ENCODE measurements at places on chromosomes 2 and 18.

GRCh38 chr18:56322406-56322805 lies 316.0 kb downstream of the TXNL1 start:
- ATAC-seq: peak; percentile 97

- ATAC-seq: peak; percentile 98
These were observed 158.0 kb downstream of the NEDD4L start for GRCh38 chr18:58201733-58202730.

GRCh38 chr2:165793779-165794535 lies at the start of gene GALNT3:
GALNT3 (minus strand) TSS chr2:165794247; CDS start chr2:165770700, 23,547 bp downstream.
- ATAC-seq: peak; percentile 74

GRCh38 chr2:85935170-85935745 lies 46.5 kb upstream of the ST3GAL5 start:
- ATAC-seq: no peak

GRCh38 chr2:69055688-69056470 lies 42.9 kb downstream of the ANTXR1 start:
- no peak for ATAC-seq

DNA sequence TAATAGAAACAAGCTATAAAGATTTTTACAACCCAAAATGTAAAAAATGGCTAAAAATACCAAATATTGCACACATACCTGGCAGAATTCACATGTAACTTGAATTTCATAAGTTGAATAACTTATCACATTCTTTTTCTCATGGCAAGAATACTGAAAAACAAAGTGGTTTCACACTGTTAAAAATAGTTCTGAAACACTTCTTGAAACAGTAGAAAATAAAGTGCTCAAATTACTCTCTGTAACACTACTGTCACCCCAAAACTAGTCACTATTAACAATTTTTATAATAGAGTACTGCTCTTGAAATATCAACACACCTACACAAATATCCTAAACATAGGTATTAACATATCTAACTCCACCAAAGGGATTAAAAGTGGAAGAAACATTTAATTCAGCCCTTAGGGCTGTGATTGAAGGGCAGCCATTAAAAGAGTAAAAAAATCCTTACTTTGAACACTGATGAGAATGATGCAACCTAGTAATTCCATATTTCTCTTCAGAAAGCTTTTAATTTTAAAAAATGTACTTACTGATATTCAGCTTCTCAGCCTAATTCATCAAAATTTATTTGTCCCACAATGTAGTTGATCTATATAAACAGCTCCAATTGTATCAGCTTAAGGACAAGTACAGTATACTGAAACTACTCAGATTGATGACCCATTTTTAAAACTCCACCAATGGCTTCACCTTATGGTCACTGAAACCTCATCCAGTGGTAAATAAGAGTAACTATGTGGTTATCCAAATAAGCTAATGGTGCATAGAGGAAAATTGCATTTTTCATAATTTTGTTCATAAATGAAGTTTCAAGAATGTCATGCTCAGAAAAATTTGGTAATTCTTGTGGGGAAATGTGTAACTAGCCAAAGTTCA lies 31.4 kb downstream of the ATF2 start:
- no peak for ATAC-seq

GRCh38 chr2:48471048-48471474 lies 58.9 kb upstream of the STON1 start:
- peak; percentile 99 for ATAC-seq

DNA sequence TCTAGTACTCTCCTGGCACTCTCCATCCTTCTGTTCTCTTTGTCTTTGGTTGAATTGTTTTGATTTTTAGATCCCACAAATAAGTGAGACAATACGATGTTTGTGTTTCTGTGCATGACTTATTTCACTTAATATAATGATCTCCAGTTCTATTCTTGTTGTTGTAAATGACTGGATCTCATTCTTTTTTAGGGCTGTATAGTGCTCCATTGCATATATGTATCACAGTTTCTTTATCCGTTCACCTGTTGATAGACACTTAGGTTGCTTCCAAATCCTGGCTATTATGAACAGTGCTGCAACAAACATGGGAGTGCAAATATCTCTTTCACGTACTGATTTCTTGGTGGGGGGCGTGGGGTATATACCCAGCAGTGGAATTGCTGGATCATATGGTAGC lies 245.0 kb downstream of the ADCYAP1 start:
- ATAC-seq: no peak

- ATAC-seq: no peak
These were observed 181.9 kb downstream of the RTP5 start for GRCh38 chr2:242051463-242051862.

GRCh38 chr2:179927041-179927440 lies 65.6 kb upstream of the ZNF385B start:
- ATAC-seq: no peak

DNA sequence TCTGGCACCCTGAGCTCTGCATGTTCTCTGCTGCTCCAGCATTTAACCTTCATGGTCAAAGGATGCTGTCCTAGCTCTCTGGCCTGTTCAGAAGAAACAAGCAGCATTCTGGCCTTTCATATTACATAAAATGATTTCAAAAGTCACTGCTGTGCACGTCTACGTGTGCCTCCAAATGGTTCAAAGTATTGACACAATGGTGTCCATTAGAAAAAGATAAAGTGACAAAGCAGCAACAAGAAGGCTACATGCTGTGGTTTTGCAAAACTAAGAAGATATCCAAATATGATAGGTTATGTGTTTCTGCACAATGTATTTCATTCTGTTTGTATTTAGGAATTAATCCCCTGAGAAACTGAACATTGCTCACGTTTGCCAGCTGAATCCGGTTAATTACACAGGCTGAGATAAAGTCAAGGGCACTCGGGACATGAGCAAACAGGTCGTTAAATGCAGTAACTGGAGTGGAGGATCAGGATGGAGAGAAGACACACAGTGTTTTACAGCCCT lies 258.5 kb downstream of the DOK6 start:
- ATAC-seq: peak; percentile 87

Measured in motor neuron (in vitro differentiated cells).